NCI-H82 (cell line): ENCODE measurements at places on chromosomes 16 and 17.

GRCh38 chr16:82655072-82655714 is 28.4 kb downstream of the CDH13 start:
- no peak for DNase-seq

DNA sequence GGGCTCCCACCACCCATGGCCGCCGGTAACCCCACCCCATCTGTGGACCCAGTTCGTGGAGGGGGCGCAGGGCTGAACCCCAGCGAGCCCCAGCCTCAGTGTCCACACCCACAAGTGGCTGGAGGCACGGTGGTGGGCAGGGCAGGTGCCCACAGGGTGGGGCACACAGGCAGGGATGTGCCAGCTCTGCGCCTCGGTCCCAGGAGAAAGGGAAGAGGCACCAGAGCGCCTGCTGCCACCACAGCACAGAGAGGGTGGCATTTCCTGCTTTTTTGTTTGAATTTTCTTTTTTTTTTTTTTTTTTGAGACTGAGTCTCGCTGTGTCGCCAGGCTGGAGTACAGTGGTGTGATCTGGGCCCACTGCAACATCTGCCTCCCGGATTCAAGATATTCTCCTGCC is 19.0 kb downstream of the ZFPM1 start:
- DNase-seq = no peak

- no peak for DNase-seq
Observed at GRCh38 chr17:8273884-8274444, 14.5 kb upstream of the RANGRF start.

GRCh38 chr16:6861135-6861814 is 471.4 kb upstream of the RBFOX1 start:
- DNase-seq = no peak
